Kidney epithelial cell (primary cell): ENCODE measurements at places on chromosomes 7 and 10. TPM values are rescaled to one million over a fixed set of nuclear protein-coding genes. Genes with fewer than 3 reads are reported as not detected.

The LRIT1 gene
- total RNA-seq = not detected in 2 replicates

The ZNF365 gene
- 4.7 and 6.9 TPM in 2 replicates for total RNA-seq

The IFT22 gene
- 37.3 and 39.6 TPM in 2 replicates for total RNA-seq

The GATA3 gene
- 7.2 and 10.9 TPM in 2 replicates for total RNA-seq

The CCDC3 gene
- total RNA-seq = 0.14 and 0.17 TPM in 2 replicates

The CACNA2D1 gene
- total RNA-seq = 3.4 and 5.9 TPM in 2 replicates

The PHKG1 gene
- 2.0 TPM in 1 of 2 replicates, not detected in the other for total RNA-seq

The CPED1 gene
- 3.1 and 3.2 TPM in 2 replicates for total RNA-seq

DNA sequence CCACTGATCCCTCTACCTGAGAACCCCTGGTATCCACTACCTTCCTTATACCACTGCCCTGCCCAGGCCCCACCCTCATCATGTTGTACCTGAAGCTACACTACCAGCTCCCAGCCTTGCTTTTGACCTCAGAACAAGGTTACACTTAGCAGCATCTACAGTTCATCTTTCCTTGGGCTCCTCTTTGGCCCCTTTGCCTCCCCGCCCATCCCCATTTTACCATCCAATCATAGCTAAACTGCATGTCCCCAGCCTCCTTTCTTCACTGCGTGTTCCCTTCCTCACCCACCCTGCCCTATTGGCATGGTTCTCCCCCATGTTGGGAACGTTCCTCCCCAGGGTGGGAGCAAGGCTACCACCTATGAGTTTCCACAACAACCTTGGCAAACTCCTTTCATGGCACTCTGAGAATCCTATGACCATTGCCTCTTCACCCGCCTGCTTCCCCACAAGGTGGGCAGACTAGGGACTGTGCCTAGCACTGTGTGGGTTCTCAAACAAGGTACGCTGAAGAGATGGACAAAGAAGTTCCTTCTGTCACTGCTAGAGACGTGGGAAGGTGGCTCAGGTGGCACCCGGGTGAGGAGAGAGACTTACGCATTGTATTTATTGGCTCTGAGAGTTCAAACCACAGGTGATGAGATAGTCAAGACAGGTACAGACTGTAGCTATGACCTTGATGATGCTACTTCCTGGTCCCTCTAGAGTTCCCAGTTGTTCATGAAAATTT is 66.9 kb upstream of the ADAM12 start:
- no peak for DNase-seq

DNA sequence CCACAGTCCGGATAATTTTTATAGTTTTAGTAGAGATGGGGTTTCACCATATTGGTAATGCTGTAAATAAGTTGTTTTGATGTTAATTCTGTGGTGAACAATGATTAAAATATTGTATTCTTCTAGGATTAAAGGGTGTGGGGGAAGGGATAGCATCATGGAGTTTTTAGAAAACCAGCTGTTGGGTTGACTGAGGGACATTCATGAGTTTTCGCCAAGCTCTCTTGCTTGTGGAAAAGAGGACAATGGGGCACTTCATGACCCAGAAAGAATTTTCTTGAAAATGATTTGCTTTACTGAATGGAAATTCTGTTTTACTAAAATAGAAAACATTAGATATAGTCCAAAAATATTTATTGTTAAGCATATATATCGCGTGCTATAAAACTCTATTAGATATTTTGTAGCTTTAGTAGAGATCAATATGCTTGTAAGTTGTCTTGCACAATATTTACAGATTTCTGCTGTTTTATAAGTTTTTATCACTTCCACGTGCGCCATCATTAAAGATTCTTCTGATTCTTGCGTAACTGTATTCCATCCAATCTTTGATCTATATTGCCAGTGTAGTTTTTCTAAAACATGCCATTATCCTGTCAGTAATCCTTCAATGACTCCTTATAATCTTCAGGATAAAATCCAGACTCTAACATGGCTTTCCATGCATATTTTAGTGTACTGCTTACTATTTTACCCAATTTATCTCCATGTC is 41.8 kb downstream of the LCOR start:
- no peak for DNase-seq

- no peak for DNase-seq
Observed at GRCh38 chr7:67593794-67594193, 597.2 kb downstream of the TYW1 start.

DNA sequence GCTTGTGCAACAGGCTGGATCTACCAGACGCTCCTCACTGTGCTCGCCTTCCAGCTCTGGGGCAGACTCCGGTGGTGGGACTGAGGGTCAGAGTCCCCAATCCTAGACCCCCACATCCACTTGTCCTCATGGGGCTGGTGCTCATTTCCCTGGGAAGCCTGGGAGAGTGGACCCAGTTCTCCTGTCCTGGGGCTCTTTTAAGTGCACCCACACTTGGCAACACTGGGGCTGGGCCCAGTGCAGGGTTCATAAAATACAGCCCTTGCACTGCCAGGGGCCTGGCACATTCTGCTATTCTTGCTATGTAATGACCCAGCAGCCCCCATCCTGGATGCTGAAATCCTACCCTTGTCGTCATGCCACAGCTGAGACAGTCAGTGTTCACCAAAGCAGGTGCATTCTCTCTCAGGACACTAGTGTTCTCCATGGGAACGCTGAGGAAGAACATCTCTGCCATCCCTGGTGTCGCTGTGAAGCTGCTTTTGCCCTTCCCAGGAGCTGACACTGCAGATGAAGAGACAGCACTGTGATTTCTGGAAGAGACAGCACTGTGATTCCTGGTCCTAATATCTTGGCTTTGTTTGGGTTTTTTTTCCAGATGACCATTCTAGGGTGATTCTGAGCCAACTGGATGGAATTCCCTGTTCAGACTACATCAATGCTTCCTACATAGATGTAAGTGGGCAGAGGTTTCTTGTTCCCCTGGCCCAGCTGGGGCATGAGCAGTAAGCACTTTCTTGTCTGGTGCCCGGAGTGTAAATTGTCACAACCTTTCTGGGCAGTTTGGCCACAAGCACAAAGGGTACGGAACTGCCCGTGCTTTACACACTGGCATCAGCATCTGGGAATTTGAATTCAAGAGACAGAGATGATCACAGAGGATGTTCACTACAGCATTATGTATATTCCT is 65.6 kb downstream of the MKI67 start:
- DNase-seq = no peak

- DNase-seq = no peak
Observed at GRCh38 chr7:129471402-129471827, 30.9 kb upstream of the SMKR1 start.

DNA sequence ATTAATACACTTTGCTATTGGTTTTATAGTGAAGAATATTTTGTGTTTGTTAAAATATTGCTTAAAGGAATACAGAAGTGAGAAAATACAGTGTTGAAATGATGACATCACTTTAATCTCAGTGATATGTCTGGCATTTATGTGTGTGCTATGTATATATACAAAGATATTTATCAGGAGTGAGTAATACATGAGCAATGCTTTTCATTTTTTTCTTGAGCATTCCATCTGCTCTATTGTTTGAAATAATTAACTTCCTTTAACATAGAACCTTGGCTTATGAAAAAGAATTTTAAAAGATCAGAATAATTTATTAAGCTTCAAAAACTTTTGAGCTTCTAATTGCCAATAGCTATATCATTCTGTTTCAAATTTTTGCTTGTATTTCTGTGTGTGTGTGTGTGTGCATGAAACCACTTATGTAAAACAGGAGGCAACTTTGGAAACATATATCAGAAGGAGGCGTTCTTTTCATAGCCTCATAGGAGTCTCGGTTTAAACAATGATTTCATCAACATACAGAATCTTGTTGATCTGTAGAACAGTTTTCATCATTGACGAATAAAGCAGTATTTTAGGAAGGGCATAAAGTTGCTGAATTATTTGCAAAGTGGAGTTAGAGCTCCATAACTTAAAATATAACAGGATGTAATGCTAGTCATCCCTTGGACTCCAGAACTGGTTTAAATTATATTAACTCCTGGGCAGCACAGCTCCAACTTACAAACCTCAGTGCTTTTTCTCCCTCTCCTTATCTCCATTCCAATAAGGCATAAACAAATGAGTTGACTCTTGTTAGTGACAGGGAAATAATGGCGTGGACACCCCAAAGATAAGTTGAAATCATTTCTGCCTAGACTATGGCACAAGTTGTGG is 228.4 kb upstream of the DGKB start:
- peak; percentile 4 for DNase-seq

- no peak for DNase-seq
Observed at GRCh38 chr7:100476101-100476780, 2.8 kb downstream of the TSC22D4 start.

GRCh38 chr7:132125096-132125495 is 451.2 kb downstream of the PLXNA4 start:
- no peak for DNase-seq

GRCh38 chr7:55624813-55625212 is 52.5 kb upstream of the VOPP1 start:
- no peak for DNase-seq

DNA sequence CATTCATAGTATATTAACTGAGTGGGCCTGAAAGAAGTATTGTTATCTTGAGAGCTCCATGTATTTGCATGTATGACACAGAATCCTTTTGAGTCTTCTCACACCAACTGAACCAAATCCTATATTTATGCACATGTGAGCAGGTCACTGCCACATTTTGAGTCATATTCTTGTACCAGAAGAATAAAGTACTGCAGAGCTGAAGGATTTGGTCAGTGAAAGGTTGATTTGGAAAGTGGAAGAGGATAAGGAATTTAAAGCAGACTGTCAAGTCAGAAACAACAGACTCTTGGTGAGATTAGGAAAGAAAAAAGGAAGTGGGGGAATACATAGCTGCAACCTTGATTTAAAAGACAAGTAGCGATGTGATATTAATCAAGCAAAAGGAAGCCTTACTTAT is 121.8 kb downstream of the ARID5B start:
- no peak for DNase-seq

DNA sequence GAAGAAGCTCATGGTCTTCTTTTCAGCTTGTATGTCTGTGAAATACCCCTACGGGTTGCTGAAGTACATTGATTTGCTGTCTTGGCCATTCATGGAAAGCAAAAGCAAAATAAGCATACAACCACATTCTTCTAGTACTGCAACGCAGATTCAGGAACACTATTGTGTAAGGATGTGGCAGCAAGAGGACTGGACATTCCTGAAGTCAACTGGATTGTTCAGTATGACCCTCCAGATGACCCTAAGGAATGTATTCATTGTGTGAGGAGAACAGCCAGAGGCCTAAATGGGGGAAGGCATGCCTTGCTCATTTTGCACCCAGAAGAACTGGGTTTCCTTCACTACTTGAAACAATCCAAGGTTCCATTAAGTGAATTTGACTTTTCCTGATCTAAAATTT is 133.4 kb upstream of the ANKRD1 start:
- peak; percentile 19 for DNase-seq

GRCh38 chr7:139583826-139584553 is 60.5 kb downstream of the CLEC2L start:
- DNase-seq = no peak

- no peak for DNase-seq
Observed at GRCh38 chr7:15389073-15389472, 172.7 kb downstream of the AGMO start.

DNA sequence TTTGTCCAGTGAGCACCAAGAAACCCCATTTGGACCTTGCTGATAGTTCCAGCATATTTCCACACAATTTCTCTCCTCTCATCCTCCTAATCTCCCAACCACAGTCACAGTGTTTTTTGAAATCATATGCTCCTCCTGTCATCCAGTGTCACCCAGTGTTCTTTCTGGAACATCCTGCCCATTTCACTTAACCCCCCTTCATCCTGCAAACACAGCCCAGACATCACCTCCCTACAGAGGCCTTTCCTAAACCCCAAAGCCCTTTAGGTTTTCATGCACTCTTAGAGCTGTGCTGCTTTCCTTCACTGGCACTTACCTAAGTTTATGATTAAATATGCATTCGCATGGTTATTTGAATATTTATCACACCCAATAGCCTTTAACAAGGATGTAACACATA is 1158.0 kb upstream of the C7orf33 start:
- DNase-seq = no peak
